Muscle of leg (tissue), 16 donors: ENCODE measurements at places on chromosomes 2 and 18. TPM values are rescaled to one million over a fixed set of nuclear protein-coding genes. Genes with fewer than 3 reads are reported as not detected.

The ATRAID gene
- 121 TPM for total RNA-seq

GRCh38 chr2:239008004-239008403 is 160.1 kb downstream of the TWIST2 start:
- DNase-seq = no peak

DNA sequence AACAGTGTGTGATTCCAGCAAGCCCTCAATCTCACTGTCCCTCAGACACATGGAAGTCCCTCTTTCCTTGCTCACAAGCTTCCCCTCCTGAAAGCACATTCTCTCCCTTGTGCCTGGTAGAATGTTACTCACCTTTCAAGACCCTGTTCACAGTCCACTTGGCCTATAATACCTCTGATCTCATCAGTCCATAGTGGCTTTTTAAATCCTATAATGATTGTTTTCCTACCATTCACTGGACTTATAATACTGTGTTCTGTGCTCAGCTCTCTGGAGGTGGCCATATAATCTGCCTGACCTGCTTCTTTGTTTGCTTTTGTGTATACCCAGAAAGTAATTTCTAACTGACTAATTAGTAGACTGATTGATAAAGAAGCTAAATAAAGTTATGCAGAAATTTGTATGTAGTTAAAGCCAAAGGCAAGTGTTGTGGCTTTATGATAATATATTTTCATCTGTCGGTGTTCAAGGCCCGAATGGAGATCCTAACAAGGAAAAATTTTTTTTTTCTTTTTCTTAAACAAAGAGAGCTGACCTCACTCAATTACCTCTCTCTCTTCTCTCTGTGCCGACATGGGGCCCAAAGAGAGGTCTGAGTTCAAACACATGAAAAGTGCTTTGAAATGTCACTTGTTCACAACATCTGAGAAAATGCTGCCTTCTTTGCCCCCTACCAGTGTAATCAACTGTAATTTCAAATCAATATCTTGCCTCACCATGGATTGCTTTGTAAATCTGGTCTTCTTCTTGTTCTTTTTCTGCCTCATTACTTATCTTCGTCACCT is 1033.0 kb upstream of the PIK3C3 start:
- DNase-seq = no peak

GRCh38 chr2:133475610-133476009 is 92.7 kb downstream of the NCKAP5 start:
- no peak for DNase-seq

The SGPP2 gene
- not detected for total RNA-seq

- DNase-seq = no peak
These were observed 8.4 kb upstream of the SATB2 start for GRCh38 chr2:199465988-199466691.

DNA sequence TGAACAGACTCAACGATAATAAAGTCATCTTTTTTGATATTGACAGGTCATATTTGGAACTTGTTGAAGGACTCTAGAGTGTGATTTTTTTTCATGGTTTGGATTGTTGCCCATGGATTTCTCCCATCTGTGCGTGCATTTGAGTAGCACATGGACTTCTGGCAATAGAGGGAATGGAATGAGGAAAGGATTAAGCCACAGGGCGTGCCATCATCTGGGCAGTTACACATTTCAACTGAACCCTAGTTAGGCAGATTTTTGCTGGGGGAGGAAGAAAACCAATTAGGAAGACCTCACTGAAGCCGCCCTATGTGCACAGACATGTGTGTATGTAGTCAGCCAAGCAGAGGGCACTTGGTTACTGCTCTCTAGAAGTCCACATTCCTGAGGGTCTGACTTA is 72.6 kb downstream of the TPGS2 start:
- peak; percentile 57 for DNase-seq

GRCh38 chr2:9110893-9111569 is 95.6 kb upstream of the ASAP2 start:
- no peak for DNase-seq

DNA sequence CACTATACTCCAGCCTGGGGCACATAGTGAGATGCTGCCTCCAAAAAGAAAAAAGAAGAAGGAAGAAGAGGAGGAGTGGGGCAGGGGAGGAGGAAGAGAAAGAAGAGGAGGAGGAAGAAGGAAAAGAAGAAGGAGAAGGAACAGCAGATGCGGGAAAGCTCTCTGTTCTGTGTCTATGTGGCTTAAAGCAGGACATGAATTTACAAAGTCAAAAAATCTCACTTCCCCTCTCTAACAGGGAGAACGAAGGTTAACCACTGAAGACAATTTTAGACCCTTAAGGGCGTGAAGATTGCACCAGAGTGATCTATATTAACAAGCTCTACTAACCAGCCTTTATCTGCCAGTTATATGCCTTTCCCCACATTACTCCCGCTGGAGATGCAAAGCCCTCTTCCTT is 258.9 kb downstream of the METTL4 start:
- DNase-seq = no peak

The SMYD1 gene
- 169 TPM for total RNA-seq

- DNase-seq = no peak
These were observed 2.9 kb downstream of the AGPS start for GRCh38 chr2:177395351-177396065.

DNA sequence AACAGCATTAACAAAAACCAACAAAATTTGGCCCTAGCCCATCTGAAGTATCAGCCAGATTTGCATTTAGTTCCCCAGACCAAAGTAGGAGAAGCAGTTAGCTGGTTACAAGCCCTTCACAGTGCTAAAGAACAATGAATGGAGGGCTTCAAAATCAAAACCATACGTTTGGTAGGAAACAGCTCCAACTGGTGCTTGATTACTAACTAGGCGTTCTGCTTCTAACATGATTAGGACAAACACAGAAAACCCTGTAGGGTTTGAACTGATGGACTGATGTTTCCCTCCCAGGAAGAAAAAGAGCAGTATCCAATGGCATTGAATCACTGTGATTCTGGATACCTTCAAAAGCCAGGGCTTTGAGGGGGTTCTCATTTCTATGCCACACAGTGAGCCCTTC is 20.5 kb upstream of the STAT4 start:
- peak; percentile 59 for DNase-seq

GRCh38 chr2:26182441-26182840 is 9.6 kb downstream of the GAREM2 start:
- DNase-seq = no peak

The DTNA gene
- 74.7 TPM for total RNA-seq

GRCh38 chr2:224611938-224612337 is 26.8 kb upstream of the CUL3 start:
- DNase-seq = no peak

- DNase-seq = no peak
These were observed 94.2 kb downstream of the SLC8A1 start for GRCh38 chr2:40357667-40358066.

- DNase-seq = no peak
These were observed 6.4 kb downstream of the NGEF start for GRCh38 chr2:233006648-233007047.

The MC2R gene
- total RNA-seq = 0.18 TPM

DNA sequence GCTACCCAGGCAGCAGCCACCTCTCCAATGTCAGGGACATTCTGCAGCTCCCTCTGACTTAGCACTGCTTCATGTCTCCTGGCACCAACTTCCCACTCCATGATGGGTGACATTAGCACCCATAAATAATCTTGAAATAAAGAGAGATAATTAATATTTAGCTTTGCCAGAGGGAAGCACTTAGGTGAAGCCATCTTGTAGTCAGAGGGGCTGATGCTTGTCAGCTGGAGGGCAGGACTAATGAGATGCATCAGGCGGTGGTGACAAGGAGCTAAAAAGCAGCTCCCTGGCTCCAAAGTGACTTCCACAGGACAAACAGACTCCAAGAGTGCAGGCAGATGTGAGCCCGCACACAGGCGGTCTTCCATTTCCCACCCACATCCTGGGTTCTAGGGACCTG is 153.0 kb upstream of the ID2 start:
- DNase-seq = no peak

- DNase-seq = peak; percentile 91
These were observed 30.4 kb downstream of the SRSF7 start for GRCh38 chr2:38720613-38721241.

- no peak for DNase-seq
These were observed 341.6 kb upstream of the CDH7 start for GRCh38 chr18:65409261-65409660.

The CIB4 gene
- not detected for total RNA-seq

DNA sequence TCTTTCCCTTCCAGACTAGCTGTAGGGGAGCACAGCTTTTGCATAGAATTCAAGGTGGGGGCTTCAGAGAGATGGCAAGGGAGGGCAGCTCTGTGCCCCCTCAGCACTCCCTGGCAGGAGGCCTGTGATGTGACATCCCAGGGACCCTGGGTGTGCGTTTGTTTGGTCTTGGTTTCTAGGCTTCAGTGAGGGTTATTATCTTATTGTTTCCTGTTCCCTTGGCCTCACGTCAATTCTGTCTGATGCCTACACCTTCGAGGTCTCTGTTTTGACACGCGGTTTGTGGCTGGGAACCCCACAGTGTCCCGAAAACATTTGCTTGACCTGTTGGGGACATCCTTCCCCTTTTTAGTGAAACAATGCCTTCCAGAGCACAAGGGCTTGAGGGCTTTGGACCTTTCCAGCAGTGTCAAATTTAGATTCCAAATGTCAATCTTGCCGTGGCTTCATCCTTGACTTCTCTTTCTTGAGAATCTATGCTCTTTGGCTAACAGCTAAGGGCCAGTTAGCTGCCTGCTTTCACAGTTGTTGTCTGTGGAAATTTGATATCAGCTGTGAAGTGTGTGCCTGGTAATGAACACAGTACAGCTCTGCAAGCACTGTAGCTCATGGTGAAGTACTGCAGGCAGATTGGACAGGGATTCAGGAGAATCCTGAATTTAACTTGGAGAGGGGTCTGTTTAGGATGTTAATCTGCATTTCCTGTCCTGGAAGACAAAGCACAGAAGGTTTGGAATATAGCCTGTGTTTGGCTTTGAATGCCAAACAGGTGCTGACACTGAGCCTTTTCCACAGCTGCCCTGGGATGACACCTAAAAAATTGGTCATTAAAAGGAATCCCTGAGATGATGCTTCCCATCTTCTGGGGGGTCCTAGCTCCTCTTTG is 108.2 kb upstream of the CXCR4 start:
- peak; percentile 68 for DNase-seq

- DNase-seq = no peak
These were observed 85.3 kb downstream of the SDC1 start for GRCh38 chr2:20139407-20140172.

DNA sequence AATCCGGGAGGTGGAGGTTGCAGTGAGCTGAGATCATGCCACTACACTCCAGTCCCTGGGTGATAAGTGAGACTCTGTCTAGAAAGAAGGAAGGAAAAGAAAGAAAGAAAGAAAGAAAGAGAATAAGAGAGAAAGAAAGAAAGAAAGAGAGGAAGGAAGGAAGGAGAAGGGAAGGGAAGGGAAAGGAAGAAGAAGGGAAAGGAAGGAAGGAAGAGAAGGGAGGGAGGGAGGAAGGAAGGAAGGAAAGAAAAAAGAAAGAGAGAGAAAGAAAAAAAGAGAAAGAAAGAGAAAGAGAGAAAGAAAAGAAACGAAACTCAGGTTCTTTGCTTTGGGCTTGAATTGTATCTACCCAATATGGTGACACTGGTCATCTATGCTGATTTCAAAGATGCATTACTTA is 102.3 kb upstream of the GATA6 start:
- no peak for DNase-seq

- no peak for DNase-seq
These were observed 201.9 kb upstream of the SLC8A1 start for GRCh38 chr2:40653829-40654228.

The WDR7 gene
- 18.1 TPM for total RNA-seq

DNA sequence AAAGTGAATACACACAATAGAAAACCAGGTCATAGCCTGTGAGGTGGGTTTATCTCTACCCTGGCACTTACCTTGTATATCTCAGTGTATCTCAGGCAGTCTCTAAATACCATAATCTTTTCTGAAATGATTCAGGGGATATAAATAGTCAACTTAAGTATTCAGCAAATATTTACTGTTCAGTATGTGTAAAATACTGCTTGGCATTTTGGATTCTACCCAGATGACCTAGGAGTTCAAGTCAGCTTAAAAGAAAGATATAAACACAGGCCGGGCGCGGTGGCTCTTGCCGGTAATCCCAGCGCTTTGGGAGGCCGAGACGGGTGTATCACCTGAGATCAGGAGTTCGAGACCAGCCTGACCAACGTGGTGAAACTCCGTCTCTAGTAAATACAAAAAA is 23.8 kb downstream of the GRHL1 start:
- no peak for DNase-seq

The PLGLB1 gene
- 1.6 TPM for total RNA-seq

The PJVK gene
- 3.8 TPM for total RNA-seq

The CTNNA2 gene
- total RNA-seq = 0.62 TPM

DNA sequence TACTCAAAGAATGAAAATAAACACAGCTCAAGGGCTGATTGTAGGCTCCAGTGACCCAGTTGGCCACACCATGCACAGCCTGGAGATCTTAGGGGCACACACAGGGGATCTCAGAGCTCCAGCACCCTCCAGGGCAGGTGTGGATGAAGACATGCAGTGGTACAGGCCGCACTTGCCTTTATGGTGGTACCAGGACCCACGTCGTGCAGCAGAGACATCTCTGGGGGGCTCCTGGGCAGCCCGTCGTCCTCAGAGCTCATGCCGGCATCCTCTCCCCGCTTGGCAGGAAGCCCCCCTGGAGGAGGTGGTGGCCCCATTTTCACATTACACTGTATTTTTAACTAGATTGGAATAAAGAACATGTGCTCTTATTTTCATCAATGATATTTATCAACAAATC is 101.2 kb upstream of the MGAT4A start:
- no peak for DNase-seq

DNA sequence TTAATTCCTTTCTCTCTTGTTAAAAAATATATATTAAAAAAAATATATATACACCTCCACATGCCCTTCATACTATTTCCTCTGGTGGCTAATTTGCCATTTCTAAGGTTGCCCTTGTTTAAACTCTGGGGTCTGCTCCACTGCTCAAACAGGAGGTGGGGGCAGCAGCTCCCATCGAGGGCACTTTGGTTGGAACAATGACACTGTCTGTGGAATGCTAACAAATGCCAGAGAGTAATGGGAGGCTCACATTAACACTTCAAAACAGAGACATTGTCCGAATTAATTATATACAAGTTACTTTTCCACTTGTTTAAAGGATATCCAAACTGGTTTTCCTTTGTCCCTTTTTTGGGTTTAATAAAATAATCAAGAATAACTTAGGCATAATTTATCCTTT is 58.8 kb upstream of the CD302 start:
- no peak for DNase-seq

GRCh38 chr2:109387778-109388469 is 225.8 kb downstream of the SEPTIN10 start:
- no peak for DNase-seq

DNA sequence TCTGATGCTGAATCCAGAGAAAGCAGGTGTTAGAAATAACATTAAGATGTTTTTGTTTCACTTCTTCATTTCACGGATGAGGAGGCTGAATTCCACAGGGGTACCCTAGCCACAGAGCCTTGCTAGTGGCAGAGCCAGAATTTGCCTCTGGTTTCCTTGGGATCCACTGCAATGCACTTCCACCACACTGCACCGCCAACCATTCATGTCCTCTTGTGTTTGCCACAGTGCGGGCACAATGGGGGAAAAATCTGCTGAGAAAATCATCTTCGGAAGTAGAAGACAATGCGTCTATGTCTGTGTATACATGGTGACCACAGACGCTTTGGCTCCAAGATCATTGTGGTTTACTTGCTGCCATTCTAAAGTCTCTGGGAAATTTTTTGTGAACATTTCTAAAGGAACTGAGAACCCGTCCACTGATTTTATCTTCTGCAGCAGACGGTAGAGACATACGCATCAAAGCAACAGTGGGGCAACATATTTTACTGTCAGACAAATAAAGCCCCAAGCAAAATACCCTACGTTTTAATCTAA is 14.9 kb downstream of the ICOS start:
- DNase-seq = no peak
